Tibial nerve (tissue), 4 donors: ENCODE measurements at places on chromosomes 5 and 9.

DNA sequence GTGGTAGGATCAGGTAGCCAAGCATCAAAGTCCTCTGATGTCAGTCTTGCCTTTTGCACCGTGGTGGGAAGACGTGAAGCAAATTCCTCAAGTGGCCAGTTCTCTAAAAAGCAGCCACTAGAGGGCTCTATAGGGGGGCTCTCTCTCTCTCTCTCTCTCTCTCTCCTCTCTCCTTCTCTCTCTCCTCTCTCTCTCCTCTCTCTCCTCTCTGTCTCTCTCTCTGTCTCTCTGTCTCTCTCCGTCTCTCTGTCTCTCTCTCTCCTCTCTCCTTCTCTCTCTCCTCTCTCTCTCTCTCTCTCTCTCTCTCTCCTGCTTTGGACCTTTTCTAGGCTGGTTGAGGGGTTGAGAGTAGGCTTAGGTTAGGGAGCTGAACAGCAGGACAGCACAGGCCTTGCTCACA is 13.9 kb upstream of the OSMR start:
- no peak for DNase-seq

- DNase-seq = no peak
Measured at GRCh38 chr5:164012371-164012770, 507.0 kb downstream of the MAT2B start.

GRCh38 chr5:111784491-111785181 is 27.6 kb upstream of the NREP start:
- DNase-seq = no peak

DNA sequence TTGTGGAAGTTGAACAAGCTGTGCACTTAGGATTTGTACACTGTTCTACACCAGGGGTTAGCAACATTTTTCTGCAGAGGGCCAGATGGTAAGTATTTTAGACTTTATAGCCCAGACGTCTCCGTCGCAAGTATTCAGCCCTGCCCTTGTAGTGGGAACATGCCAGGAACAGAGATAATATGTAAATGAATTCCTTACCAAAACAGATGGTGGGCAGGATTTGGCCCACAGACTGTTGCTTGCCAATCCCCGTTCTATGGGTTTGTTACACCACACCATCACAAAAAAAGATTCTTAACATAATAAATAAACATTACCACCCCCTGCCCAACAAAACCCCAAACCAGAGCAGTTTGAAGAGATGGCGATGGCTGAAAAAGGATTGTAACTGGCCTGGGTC is 74.3 kb downstream of the AMBP start:
- DNase-seq = no peak

DNA sequence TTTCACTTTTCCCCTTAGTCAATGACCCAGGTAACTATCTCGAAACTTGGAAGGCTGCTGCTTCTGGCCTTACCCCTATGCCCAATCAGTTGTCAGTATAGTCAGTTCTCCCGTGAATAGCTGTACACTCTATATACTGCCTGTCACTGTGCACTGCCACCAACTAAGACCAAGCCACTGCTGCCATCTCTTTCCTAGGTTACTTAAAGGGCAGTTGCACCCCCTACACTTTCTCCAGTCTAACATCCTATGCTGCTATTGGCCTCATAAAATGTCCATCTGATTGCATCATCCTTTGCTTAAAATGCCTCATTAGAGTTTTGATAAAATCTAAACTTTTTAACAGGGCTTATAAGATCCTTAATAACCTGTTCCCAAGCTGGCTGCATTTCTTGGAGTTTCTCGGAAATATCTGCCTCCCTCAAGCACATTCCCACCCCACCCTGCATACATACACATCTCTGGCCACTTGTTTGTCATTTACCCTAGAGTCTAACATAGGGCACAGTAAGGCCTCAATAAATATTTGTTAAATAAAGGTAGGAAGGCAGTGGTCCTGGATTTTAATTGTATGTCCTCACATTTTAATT is 32.8 kb upstream of the TNFAIP8 start:
- no peak for DNase-seq
